ENCODE measurements at places on chromosomes 13 and 19.

GRCh38 chr13:65595916-65596315 is 1634.2 kb downstream of the PCDH9 start:
- DNase-seq, result no peak

- no peak for DNase-seq
Measured at GRCh38 chr19:5648464-5648863, 25.6 kb downstream of the SAFB start.

DNA sequence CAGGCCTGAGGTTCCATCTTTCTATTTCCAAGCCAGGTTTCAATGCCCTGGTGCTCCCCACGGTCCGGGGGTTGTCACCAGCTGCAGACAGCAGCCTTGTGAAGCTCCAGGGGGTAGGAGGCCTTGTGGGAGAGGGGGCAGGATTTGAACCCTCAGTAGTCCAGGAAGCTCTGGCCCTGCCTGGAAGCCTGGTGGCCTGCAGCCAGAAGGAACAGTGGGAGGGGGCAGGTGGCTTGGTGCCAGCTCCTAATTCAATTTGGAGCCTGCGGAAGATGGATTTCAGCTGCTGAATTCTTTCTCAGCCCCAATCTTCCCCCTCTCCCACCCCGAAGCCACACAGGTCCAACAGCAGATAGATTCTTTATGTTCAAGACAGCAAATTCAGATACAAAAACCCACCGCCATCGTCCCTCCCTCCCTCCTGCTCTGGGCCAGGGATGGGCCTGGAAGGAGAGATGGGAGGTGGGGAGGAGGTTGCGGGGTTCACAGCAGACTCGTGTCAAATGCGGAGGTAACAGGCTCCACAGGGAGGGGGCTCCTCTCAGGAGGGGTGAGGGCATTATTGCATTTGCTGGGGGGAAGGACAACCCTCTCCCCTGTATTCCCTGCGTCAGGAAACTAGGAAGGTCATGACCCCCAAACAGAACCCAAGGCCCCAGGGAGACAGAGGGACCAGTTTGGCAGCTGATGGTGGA is 2.4 kb upstream of the PTGER1 start:
- no peak for DNase-seq

DNA sequence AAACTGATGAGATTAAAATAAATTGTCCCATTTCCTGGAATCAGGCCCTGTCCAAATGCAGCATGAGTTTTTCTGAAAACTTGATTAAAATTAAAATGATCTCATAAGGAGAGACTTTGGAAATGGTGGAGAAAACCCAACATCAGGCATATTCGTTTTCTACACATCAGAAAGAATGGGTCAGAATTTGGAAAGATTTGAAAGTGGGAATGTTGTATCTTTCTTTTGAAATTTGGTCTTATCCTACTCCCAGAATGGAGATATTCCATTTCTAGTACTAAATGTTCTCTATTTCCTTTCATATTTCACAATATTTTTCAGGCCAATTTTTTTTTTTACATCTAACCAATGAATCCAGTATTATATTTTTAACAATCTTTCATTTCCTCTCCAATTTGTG is 223.9 kb upstream of the RXFP2 start:
- DNase-seq, result no peak

DNA sequence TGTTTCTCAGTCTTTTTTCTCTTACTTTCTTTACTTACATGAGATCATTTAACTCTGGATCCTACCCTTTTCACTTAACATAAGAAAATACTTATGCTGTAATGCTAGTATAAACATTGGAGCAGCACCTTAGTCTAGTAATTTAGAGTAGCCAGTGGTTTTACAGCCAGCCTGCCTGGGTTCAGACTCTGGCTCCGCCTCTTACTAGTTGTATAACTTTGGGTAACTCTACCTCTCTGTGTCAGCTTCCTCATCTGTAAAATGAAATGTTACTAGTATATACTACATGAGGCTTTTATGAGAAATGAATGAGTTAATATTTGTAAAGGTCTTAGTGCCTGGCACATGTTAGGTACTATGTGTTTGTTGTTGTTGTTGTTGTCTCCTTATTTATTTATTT is 5.6 kb downstream of the CDADC1 start:
- DNase-seq, result no peak

- no peak for DNase-seq
Measured at GRCh38 chr19:7831452-7831851, 1.4 kb downstream of the EVI5L start.

DNA sequence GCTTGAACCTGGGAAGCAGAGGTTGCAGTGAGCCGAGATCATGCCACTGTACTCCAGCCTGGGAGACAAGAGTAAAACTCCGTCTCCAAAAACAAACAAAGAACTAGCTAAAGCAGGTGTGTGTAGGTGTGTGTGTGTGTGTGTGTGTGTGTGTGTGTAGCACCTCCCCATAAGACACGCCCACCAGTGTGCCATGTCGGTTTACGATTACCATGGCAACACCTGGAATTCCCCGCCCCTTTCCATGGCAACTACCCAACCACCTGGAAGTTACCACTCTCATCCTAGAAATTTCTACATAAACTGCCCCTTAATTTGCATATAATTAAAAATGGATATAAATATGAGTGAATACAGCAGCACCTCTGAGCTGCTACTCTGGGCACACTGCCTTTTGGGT is 80.9 kb upstream of the ADGRE5 start:
- DNase-seq, result no peak

DNA sequence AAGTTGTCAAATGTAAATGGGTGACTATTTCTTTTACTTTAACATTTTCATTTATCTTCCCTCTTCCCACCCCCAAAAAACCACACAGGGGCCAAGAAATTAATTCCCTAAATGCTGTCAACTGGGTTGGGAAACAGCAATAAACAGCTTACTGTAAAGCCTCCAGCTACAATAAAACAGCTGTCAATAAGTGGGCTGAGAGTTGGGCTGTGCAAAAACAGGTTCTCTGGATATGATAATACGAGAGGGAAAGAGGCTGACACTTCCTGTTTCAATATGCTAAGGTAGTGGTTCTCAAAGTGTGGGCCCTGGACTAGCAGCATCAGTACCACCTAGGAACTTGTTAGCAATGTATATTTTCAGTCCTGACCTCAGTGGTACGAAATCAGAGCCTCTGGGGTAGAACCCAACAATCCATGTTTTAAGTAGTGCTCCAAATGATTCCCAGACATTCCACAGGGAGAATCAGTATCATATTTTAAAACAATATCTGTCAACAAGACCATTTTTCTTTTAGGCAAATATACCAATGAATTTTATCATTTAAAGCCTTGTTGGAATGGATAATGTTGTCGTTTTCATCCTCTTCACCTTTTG is 8.4 kb downstream of the PCDH9 start:
- no peak for DNase-seq

DNA sequence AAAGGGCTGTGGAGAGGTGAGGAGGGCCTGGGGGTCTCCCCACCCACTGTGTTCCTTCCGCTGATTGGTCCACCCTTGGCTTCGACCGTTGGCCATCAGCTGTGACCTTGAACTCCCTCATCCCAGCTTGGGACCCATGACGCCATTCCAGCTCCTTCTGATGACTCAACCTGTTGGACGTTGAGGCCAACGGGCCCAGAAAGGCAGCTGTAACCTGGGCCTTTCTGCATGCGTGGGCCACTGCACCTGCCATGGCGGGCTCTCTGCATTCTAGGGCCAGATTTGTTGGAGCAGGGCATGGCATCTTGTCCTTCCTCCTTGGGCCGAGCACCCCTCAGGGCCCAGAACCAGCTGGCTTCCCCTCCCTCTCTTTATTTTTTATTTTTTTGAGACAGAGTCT is 30.2 kb downstream of the PEX11G start:
- DNase-seq, result no peak

DNA sequence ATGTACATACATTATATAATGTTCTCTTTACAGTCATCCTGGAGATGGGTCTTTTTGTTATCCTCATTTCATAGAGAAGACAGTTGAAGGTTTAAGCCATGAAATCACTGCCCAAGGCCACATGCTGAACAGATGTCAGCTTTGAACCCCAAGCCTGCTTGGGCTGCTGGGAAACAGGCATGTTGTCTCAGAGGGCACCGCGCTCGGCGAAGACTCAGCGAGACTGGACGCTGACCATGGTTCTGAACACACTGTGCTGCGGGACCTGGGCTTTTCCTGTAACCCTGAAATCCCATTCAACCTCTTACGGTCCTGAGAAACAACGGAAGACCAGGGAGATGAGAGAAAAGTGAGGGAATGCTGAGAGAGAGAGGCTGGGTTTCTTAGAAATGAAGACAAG is 27.3 kb downstream of the LRFN3 start:
- DNase-seq, result no peak

DNA sequence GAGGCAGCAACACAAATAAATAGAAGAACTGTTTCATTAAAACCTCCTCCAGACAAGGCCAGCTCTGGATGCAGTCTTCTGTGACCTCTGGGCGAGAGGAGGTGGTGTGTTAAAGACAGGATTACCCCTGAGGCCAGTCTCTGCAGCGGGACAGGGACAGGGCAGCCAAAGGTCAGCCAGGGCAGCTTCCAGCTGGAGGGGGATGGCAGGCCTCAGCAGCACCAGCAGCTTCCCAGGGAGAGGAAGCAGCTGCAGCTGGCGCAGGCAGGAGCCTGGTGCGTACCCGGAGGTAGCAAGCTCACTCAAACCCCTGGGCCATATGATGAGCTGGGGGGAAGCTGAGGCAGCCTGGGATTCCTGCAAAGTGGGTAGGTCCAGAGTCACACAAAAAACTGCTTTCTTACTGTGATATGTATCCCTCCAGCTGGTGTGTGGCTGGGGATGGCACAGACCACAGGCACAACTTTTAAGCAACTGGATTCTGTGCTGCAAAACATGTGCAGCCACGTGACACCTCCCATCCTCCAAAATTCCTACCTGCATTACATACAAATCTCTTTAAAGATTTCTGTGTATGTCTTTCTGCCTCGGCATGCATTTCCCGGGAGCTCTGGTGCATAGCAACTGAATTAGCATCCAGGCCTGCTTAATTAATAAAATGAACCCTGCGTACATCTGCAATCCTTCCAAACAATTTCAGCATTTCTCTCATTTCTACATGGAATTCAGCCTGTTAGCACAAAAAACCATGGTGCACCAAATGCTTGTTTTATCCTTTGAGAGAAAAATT is 238.3 kb upstream of the MAB21L1 start:
- DNase-seq, result no peak

- no peak for DNase-seq
Measured at GRCh38 chr19:33921165-33921564, 124.5 kb downstream of the KCTD15 start.

DNA sequence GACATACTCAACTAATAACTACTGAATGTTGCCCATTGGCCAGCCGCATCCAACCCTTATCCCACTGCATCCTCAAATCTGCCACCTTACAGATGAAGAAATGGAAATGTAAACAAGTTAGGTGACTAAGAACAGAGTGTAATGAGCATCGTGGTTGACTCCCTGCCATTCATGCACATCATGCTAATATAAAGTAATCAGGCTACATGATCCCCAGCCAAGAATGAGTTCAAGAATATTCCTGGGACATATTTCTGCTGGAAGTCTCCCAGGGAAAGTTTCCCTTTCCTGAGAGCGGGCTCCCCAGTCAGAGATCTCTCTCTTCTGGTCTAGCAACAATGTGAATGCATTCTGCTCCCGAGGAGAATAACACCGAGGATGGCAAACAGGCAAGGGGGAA is 55.9 kb upstream of the SERP2 start:
- no peak for DNase-seq

DNA sequence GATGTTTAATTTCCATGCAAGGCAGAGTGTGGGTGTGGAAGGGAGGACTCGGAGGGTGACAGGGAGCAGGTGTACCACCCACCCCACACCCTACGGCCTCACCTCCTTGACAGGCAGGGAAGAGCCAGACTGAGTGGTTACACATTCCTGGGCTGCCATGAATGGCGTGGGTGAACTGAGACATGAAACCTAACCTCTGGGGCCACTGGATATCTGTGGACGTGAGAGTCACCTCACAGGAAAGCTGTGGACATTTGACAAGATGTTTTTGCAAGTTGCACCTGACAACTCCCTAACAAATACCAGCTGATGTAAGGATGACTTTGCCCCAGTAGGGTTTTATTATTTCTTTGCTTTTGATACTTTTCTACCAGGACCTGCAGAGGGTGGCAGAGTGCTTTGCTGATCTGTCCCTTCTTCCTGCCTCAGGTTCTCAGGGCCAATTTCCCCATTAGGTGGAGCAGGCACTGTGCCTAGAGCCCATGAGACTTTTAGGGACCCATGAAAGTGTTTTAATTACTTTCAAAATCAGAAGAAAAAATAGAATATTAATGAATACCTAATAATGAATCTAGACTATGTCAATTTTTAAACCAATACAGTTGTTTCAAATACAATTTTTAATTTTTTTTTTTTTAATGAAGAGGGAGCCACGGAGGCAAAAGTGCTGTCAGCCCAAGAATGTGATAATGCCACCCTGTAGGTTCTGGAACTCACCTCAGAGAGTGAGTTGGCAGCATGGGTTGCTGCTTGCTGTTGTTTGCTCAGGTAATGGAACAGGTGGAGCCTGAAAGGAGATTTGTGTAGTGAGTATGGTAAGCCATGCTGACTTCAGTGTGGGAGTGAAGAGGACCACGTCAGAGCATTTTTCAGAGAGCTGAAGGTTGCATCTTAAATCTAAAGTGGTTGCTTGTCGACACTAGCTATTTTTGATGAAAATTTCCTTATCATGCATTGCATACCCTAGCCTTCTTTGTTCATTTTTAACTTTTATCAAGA is 58.0 kb upstream of the CYSLTR2 start:
- DNase-seq, result peak; percentile 48
